ENCODE measurements at places on chromosomes 11 and 22.
A peak's percentile ranks its signal among the peaks of the same experiment; 100 is the strongest.

DNA sequence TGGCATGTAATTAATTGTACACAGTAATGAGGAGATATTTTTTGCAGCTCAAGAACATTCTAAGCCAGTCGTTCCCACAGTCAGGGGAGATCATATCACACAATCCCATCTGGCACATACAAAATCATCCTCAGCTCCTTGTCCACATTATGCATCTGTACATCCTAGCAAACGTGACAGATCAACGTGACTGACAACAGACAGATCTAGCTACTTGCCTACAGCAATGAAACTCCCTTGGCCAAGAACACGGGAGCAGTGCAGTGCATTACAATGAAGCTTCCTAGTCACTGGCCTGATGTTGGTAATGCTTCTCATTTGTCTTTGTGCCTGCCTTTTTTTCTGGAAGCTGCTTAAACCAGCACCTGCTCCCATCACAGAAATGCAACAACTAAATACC, 24.5 kb upstream of the GUCY1A2 start:
- DNase-seq, result no peak

DNA sequence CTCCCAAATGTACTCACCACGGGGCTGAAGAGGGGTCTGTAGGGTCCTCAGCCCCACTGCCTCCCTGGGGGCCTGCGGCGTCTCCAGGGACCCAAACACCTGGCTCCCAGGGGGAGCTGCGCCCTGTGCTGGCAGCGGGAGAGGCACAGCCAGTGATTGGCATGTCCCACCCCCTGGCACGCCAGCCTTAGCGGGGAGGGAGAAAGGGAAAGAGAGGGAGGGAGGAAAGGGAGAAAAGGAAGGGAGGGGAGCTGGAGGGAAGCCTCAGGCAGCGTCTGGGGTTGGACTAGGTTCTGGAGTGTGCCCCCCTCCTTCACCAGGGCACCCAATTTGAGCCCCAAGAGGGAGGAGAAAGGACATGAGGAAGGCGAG, at the start of gene CHRM1:
Gene CHRM1, minus strand, starts transcription at position 163 of the 372 bp plus-strand sequence. CDS start 10,263 bp downstream, outside the sequence.
- no peak for DNase-seq

DNA sequence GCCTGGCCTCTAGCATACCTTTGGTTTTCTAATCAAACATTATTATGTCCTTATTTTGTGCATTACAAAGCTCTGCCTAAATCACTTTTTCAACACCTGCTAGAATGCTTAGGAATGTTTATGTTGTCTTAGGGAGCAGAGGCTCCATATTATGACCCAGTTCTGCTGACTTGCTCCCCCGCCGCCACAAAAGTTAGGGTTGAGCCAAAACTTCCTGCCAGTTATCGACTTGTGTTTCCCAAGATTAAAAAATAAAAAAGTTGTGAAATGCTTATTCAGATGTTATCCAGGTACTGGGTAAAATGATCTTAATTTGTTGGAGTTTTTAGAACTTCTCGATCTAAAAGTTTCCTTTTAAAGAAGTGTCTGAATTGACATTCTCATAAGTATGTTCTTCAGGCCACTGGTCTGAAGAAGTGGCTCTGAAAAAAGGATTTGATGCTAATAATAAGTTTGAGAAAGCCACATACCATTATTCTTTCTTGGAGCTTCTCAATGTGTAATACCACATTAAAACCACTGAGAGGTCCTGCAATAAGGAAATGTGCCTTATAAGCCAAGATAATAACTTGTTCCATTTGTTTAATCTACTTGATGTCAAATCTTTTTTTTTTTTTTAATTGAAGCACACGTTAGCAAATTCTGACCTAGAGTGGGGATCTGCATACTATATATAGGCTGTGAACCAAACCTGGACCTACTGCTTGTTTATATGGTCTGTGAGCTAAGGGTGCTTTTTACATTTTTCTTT, 2.2 kb downstream of the RNF185 start:
- DNase-seq, result no peak

DNA sequence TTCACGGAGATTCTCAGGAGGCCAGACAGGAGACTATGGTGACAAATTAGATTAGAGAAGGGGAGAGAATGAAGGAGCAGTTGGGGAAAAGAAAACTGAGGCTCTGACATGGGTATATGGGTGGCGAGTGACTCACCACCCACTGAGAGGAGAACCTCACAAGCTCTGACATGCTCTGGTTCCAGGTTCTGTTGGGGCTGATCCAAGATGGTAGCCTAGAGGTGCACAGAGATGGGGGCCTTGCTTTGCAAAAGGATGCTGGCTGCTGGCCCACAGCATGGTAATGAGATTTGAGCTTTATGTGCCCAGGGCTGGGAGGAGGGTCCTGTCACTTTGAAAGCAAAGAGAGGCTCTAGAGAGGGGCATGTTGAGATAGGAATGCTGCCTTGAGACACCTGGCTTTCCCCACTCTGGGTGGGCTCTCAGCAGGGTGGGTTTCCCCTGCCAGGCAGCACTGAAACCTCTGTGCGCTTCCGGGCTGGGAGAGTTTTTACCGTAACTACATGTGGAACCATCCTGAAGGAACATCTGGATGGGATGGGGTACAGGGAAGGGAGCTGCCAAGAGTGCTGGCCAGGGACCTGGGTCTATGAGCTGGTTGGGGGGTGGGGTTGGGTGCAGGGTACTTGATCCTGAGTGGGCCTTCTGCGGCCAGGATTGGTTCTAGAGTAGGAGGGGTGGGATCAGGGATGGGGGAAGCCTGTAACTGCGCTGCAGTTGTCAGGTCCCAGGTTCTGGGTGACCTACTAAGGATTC, 1.2 kb upstream of the GRK2 start:
- DNase-seq, result no peak

DNA sequence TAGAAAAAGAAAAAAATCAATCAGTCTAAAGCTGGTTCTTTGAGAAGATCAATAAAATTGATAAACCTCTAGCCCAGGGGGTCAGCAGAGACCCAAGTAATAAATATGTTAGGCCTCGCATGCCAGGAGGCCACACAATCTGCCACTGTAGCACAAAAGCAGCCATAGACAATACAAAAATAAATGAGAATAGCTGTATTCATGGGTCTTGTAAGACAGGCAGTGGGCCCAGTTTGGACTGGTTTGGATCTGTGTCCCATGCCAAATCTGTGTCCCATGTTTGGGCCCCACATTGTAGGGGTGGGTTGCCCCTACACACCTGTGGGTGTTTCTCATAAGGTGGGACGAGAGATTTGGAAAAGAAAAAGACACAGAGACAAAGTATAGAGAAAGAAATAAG, 6.6 kb upstream of the PLAAT4 start:
- DNase-seq, result no peak

DNA sequence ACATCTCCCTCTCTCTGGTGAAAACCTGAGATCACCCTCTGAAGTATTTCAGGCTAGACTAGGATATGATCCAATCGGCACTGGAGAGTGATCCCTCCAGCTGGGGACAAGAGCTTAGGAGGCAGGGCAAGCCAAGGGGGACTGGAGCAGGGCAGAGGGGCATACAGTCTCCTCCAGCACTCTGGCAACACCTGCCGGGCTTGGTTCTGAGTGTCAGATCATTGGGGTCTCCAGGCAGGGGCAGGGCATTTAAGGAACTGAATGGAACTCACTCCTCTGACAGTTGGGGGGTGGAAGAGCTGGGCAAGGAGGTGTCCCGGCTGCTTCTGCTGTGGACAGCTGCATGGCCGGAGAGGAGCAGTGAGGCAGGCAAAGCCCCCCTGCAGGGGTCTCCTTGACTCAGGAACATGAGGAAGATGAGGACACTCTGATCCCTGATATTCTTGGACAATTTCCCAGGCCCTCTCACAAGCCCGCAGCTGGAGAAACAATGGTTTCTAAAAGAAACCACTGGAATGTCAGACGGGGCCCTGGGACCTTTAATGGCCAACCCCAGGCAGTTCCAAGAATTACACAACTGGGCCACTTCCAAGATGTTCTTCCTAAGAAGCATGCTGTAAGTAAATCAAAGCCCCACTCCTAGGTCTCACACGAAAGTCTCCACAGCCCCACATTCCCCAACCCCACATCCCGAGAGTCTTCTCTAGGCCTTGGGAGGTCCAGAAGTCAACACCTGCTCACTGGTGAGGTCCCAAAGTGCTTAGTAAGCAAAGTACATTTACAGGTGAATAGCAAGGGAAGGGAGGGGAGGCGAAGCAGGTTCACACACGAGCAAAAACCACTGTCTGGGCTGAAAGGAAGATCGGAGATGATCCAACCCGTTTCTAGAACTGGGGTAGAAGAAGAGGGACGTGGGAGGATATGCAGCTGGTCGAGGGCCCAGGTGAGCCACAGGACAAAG, 1.2 kb upstream of the CCDC86 start:
- DNase-seq, result peak; percentile 94

DNA sequence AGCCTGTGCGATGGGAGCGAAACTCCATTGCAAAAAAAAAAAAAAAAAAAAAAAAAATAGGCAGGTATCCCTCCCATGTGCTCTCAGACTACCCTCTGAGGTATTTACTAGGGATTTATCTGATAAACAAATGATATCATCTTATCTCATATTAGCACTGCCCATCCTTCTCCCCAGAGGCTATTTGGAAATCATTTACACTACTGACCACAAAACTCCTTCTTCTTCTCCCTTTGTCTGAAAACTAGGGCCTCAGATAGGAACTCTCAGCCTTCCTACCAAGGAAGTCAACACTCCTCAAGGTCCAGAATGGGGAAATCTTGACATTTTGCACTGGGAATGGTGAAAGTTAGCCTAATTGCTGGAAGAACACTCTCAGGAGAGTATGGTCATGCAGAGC, 46.4 kb downstream of the LARGE2 start:
- no peak for DNase-seq

DNA sequence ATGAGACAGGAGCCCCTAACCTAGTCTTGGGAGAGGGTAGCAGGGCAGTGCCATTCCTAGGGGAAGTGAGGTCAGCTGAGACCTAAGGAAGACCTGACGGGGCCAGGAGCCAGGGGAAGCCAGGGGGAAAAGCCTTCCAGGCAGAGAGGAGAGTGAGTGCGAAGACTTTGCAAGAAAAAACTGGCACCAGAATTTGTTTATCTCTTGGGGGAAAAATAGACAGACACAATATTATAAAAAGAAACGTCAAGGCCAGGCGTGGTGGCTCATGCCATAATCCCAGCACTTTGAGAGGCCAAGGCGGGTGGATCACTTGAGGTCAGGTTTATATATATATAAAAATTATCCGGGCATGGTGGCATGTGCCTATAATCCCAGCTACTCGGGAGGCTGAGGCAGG, 26.9 kb upstream of the TESMIN start:
- DNase-seq, result no peak

GRCh38 chr11:1872267-1872985, 19.3 kb downstream of the PRR33 start:
- DNase-seq, result no peak

GRCh38 chr11:81129618-81130017, 1604.0 kb downstream of the FAM181B start:
- no peak for DNase-seq

DNA sequence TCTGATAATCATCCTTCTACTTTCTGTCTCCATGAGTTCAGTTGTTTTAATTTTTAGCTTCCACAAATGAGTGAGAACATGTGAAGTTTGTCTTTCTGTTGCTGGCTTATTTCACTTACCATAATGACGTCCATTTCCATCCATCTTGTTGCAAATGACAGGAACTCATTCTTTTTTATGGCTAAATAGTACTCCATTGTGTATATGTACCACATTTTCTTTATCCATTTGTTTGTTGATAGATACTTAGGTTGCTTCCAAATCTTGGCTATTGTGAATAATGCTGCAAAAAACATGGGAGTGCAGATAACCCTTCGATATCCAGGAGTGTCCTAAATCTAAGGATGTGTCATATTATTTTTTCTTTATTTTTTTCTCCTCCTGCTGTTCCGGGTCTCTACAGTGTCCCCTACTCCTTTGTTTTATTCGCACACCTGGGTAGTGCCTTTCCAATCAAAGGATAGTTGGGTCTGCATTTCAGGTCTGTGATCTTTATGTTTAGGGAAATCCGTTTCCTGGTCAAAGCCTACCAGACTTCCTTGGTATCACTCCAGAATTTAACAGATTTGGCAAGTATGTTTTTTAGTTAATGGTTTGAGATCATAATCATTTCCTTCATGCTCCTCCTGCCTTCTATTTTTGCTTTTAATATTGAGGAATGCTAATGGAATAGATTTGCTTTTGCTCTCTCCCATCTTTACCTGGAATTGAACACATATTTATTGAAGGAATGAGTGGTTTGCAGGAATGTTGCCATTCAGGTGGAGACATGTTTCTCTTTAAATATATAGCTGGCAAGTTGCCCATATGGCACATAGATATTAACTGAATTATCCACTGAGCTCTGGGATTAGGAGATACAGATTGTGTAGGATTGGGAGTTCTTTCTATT, 53.7 kb downstream of the ARHGEF12 start:
- DNase-seq, result no peak

DNA sequence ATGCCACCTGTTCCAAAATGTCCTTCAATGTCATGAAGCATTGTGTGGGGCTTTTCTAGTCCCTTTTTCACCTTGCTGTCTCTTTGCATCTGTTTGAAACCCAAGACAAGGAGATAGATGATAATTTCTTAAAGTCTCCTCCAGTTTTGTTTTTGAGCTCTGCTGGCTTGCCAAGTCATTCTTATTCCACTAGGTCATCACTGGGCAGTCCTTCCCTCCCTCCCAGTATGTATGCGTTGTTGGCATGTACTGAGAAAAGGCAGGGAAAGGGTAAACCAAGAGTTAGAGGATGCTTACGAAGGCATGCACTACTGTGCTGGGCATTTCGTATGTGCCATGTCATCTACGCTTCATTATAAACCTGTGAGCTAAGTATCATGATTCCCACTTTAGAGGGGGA, 78.6 kb downstream of the PARVA start:
- peak; percentile 60 for DNase-seq

GRCh38 chr22:47558828-47559700, 796.6 kb downstream of the TBC1D22A start:
- no peak for DNase-seq

DNA sequence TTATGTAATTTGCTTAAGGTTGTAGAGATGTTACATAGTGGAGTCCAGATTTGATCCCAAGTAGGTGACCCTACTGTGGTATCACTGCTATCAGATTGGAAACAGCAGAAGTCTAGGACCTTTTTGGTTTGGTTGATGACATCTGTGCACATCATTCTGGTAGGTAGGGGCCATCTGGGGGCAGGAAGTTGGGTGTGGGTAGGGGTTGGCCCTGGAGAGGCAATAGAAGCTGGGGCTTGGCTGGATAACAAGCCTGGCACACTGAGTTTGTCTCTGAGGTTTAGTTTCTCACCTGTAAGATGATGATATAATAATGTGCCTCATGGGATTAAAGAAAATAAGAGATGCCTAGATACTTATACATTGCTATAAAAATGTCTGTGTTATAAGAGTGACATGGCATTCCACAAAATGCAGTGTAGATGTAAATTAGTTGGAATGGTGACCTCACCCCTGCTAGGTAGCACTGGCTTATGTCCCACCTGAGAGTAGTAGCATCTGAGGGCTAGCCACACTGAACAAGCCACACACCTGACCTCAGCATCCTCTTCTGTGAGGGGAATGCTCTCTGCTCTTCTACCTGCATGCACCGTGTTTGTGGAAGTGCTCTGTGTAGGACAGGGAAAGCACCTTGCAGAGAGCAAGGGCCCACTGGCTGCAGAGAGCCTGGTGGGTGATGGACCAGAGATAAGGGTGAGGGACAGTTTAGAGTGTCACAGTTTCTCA, 36.9 kb downstream of the PTPRJ start:
- no peak for DNase-seq

Data from fibroblast of pulmonary artery (primary cell).